Stimulated activated CD4-positive, alpha-beta T cell treated with anti-CD3 and anti-CD28 coated beads, Interleukin-1b, Interleukin-23, amount 100 ng/mL, for 48 hours (primary cell): ENCODE measurements at places on chromosomes 4 and X.

- no peak for DNase-seq
These were observed 1310.9 kb downstream of the PCDH7 start for GRCh38 chr4:32031026-32031425.

GRCh38 chr4:135371137-135371536 is 1169.5 kb upstream of the PABPC4L start:
- no peak for DNase-seq

DNA sequence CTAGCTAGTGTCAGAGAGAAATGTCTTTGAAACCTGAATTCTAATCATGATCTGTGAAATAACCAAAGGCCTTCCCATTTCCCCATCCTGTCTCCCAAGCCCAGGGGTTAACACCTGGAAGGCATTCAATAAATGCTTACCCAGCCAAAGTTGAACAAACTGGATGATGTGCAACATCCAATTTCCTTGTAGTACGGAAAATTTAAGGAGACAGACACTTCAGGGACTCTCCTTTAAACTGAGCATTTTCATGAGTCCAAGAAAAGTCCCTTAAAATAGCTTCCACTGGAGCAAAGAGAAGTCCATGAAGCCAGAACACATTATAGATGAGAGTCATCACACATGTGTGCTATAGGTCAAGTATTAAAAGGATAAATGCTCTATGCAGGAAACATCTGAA is 271.2 kb downstream of the RAB28 start:
- DNase-seq: no peak

- DNase-seq: no peak
These were observed 23.7 kb upstream of the FAM47B start for GRCh38 chrX:34918856-34919255.

DNA sequence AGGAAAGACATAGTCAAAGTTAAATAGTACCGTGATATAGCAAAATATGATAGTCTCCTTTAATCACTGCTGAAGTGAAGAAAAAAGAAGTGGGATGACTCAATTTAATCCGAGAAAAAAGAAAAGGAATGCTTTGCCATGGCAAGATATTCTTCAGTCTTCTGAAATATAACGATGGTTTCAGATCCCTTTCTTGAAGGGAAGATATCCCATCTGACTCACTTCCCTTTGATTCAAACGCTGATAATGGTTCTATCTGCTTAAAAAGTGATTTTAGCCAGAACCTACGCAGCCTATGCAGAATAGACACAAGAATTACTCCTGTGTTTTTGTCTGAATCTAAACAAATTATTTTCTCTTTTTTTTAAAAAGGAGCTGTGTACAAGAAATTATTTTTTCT is 68.1 kb upstream of the FTHL17 start:
- no peak for DNase-seq

DNA sequence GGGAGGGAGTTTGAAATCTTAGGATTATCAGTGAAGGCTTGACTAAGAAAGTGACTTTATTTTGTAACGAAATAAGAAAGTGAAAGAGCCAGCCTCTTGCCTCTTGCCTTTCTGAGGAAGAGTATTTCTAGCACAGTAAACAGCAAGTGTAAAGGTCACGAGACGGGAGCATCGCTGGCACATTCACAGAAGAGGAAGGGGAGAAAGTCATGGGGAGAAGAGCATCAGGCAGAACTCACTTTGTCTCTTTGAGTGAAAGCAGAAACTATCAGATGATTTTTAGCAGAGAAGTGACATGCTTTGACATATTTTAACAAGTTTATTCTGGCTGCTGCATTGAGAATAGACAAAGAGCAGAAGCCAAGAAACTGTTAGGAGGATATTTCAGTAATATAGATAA is 313.8 kb downstream of the CAMK2D start:
- DNase-seq: peak; percentile 43

GRCh38 chr4:185654965-185655554 is 119.8 kb upstream of the PDLIM3 start:
- DNase-seq: no peak

- no peak for DNase-seq
These were observed 206.8 kb upstream of the HAND2 start for GRCh38 chr4:173736840-173737239.

DNA sequence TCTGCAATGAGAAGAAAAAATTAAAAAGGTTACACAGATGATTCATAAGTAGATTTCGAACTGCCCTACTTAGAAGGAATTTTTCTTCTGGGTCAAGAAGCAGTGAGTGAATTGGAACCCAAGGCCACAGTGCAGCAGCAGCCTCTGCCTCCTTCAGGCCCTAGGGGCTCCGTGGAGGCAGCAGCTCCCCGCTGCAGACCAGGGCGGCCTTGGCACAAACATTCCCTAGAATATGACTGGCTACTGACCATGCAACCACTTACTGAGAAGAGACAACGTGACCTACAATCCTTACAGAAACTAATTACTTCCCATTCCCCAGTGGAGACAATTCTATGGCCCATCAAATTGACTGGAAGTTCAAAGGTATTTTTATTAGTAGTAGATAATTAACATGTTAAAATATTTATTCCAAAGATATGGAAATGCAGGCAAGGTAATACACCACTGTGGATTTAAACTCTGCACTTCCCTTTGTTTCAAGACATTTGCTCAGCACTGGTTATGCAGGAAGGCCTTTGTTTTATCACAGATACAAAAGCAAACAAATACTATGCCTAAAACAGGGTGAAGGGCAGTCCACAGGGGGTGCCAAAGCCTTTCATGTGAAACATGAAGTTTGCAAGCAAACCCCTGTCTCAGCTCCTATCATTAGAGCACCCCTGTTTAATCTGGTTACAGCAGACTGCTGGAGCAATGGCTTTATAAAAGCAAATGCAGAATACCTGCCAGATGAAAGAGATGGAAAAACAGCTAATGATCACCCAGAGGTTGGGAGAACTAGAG is 59.2 kb downstream of the PCDH19 start:
- DNase-seq: no peak

GRCh38 chr4:88091378-88091777 is 67.1 kb downstream of the ABCG2 start:
- DNase-seq: no peak

DNA sequence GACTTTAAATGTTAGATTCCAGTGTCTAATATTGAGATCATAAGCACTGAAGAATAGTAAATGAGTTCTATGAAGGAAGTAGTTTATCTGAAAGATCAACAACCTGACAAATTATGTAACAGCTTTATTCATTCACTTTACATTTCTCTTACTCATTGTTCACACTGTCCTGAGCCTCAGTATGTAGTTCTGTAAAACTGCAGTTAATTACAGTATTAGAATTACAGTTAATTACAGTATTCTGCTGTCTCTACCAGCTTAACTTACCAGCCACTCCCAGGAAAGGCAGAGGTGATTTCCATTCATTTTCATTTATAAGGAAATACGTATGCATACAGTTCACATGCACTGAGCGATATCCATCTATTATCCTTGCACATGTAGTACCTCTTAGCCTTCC is 32.7 kb downstream of the NFKB1 start:
- no peak for DNase-seq

- no peak for DNase-seq
These were observed 71.1 kb downstream of the IGSF1 start for GRCh38 chrX:131217989-131218388.

GRCh38 chr4:828641-829271 is 2.8 kb upstream of the CPLX1 start:
- no peak for DNase-seq

GRCh38 chr4:139866276-139866962 is 200.8 kb downstream of the MGST2 start:
- DNase-seq: no peak

DNA sequence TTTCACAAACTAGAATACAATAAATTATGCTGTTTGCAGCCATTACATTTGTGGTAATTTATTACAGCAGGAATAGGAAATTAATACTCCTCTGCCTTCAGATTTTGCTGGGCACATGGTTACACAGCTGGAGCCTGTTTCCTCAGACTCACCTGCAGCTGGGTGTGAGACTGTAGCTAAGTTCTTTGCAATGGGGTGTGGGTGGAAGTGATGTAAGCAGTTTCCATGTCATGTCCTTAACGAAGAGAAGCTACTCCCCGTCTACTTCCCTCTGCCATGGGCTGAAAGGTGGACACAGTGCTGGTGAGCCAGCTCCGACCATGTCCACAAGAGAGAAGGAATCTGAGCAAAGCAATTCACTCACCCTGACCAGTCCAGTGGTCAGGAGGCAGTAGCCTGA is 18.2 kb downstream of the SH3KBP1 start:
- no peak for DNase-seq

DNA sequence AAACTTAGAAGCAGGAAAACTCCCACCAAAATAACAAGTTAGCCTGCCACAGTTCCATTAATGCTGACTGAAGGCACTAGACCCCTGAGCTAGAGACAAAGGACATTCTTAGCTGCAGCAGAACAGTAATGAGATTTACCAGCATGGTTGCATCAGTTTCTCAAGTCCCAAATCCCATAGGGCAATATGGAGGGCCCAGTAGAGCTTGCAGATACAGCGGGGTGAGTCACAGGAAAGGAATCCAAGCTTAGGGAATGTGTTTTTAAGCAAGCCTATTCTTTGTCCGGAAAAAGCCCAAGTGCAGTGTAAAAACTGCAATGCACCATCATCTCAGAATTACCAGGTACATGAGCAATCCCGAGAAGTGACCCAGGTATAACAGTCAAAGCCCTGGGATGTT is 51.3 kb upstream of the EXOC1L start:
- DNase-seq: no peak

GRCh38 chrX:11143931-11144678 is 33.0 kb downstream of the HCCS start:
- DNase-seq: peak; percentile 27

- DNase-seq: peak; percentile 53
These were observed 25.9 kb downstream of the TNIP3 start for GRCh38 chr4:121138039-121138825.

- DNase-seq: no peak
These were observed 611.9 kb upstream of the ATOH1 start for GRCh38 chr4:93216646-93217045.
